ENCODE measurements at places on chromosomes 1 and 21.

- no peak for DNase-seq
Observed at GRCh38 chr21:45598109-45598508, 45.4 kb upstream of the PCBP3 start.

GRCh38 chr1:101293461-101294051 lies 56.7 kb downstream of the S1PR1 start:
- DNase-seq: no peak

DNA sequence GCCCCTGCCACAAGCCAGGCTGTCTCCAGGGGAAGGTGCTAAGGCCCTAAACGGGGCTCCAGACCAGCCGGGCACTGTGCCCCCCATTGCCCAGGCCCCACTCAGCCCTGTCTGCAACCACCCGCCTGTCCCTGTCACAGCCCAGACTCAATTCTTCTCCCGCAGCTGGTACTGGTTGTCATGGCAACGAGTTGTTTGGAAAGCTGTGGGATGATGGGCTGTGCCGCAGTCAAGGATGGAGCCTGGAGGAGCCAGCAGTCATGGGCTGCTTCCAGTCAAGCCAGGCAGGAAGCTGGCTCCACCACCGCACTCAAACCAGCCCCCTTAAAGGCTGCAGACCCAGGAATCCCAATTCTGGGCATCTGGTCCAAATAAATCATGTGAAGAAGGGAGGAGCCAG lies 4.2 kb downstream of the SPOCD1 start:
- DNase-seq: no peak

GRCh38 chr1:192602757-192603156 lies 27.2 kb downstream of the RGS1 start:
- no peak for DNase-seq

DNA sequence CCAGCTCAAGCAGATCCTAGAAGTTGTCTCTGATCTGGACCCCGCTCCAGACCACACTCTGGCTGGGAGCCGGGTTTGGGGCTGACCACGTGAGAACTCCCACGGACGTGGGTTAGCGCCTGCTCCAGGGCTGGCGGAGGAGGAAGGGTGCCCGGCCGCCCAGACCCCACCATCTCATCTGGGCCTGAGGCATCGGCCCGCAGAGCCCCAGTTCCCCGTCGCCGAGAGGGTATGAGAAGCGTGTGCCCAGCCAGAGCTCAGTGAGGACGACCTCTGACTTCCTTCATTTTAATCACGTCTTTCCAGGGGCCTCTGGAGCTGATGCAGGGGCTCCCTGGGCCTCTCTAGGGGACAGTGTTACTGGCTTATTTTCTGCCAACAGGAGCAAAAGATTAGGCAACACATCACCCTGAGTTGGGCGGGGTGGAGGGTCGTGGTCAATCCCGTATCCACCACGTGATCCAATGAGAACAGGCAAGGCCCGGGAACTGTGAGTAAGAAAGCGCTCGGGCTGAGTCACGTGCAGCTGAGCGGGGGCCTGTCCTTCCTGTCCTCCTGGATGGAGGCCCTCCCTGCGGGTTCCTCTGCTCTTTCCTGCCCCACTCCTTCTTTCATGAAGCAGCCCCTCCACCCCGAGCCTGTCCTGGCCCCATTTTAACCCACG lies 81.1 kb downstream of the SIK1 start:
- no peak for DNase-seq

DNA sequence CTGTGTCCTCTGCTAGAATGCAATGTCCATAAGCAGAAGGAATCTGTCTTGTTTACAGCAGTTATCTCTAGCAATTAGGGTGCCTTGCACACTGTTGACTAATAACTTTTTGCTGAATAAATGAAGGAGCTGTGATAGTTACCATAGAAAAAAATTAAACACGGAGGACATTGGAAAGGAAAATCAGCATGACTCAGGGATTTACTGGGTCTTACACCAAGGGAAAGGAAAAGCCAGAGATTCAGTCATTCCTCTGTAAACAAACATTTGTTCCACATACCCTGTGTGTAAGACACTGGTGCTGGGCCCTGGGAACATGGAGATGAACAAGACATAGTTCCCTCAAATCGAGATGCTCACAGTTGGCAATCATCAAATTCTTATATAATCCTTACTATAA lies 183.3 kb downstream of the PTGER3 start:
- DNase-seq: no peak

GRCh38 chr1:221994274-221994698 lies 252.4 kb upstream of the DUSP10 start:
- DNase-seq: no peak
